Keratinocyte (primary cell): ENCODE measurements at places on chromosomes 12 and 14. TPM values are rescaled to one million over a fixed set of nuclear protein-coding genes. Genes with fewer than 3 reads are reported as not detected.
A peak's percentile ranks its signal among the peaks of the same experiment; 100 is the strongest.

GRCh38 chr12:107568718-107569117, 116.9 kb upstream of the PWP1 start:
- DNase-seq: no peak

DNA sequence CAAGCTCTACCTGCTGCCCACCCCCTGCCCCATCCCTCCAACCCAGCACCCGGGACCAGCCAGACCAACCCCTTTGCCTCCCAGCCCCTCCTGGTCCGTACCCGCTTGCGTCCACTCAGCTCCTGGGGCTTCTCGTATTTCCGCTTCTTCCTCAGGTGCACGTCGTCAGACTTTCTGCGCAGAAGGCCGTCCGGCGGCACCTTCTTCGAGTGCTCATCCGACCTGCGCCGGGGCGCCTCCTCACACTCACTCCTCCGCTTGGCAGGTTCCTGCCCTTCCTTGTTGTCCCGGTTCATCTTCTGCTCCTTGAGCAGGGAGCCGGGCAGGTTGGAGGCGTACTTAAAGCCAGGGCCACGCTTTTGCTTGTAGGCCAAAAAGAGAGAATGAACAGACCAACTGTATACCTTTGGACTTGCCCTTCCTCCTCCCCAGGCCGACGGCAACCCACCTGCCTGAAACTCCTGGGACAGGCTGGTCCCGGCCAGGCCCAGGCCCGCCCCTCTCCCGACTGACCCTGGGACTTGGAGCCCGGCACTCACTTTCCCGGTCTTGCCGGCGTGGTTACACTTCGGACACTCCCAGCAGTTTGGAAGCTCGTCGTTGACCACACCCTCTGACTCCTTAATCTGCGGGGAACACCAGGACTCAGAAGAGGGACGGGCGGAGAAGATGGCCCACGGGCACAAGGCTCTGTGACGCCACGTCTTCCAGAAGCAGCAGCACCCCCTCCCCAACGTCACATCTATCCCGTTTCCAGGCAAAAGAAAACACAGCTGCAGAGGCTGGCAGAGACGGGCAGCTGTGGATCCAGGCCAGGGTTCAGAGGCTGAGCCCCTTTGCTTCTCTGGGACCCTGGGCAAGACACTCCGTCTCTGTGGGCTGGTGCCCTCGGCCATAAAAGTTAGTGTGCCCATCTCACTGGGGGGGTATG, 44.3 kb downstream of the RNF34 start:
- DNase-seq: no peak

DNA sequence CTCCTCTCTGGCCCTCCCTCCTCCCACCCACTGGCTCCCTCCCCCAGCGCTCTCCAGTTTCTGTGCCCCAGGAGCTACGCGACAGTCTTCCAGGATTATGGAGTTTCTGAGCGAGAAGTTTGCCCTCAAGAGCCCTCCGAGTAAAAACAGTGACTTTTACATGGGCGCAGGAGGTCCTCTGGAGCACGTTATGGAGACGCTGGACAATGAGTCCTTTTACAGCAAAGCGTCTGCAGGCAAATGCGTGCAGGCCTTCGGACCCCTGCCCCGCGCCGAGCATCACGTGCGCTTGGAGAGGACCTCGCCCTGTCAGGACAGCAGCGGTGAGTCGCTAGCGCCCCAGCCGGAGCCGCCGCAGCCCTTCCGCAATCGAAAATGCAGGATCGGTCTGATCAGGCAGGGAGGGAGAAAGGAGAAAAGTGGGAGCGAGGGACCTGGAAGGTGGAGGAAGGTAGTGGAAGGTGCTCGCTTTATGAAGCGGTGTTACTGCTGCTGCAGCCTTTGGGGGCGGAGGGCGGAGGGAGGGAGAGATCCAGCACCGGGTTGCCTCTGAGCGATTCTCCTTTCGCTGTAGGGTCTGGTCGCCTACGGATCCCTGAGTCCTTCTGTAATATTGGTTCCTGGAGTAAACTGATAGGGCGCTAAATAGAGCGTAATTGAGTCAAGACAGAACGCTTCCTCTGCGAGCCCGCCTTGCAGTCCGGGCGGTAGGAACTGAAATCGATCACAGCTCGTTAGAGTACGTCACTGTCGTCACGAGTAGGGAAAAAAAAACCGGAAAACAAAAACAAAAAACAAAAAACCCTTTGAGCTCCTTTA, at the start of gene ALX1:
Gene ALX1, plus strand, starts transcription at position 56 of the 819 bp plus-strand sequence. Its CDS starts 42 bp downstream, at position 98.
- DNase-seq: no peak

- no peak for DNase-seq
These were observed 257.9 kb downstream of the ADAMTS20 start for GRCh38 chr12:43294147-43294546.

DNA sequence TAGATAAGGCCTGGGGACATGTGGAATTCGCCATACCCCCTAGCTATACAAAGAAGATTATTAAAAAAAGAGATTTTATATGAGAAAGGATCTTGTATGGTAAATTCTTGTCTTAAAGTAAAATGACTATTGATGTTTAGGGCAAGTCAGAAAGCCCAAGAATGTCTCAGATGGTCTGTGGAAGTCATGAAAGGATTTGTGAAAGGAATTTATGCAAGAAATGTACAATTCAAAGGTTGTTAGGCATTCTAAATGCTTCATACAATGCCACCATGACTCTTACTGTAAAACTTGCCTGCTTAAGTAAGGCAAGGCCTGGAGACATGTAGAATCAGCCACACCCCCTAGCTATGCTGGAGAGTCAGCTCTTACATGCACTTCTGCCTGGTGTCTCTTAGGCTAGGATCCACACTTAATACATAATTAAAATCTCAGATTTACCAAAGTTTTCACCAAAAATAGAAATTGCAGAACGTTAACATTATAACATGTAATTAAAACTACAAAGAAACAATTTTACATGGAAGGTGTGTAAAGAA, 8.9 kb upstream of the ETNK1 start:
- no peak for DNase-seq

GRCh38 chr12:11916771-11917170, 154.0 kb upstream of the BCL2L14 start:
- no peak for DNase-seq

The NOVA1 gene
- not detected in 3 replicates for polyA plus RNA-seq

The RAD9B gene
- polyA plus RNA-seq: 0.15 to 0.41 TPM (median 0.31 TPM) in 3 replicates

The IL26 gene
- polyA plus RNA-seq: not detected in 3 replicates

The SYT10 gene
- 0.03 TPM in 1 of 3 replicates, not detected in the others for polyA plus RNA-seq

GRCh38 chr14:73567951-73568885, 795 bp upstream of the ACOT2 start:
- no peak for DNase-seq

- no peak for DNase-seq
These were observed at the start of gene IL26 for GRCh38 chr12:68225576-68226476. Gene IL26, minus strand, starts transcription at chr12:68225810. Its CDS starts 54 bp downstream, at chr12:68225756.

DNA sequence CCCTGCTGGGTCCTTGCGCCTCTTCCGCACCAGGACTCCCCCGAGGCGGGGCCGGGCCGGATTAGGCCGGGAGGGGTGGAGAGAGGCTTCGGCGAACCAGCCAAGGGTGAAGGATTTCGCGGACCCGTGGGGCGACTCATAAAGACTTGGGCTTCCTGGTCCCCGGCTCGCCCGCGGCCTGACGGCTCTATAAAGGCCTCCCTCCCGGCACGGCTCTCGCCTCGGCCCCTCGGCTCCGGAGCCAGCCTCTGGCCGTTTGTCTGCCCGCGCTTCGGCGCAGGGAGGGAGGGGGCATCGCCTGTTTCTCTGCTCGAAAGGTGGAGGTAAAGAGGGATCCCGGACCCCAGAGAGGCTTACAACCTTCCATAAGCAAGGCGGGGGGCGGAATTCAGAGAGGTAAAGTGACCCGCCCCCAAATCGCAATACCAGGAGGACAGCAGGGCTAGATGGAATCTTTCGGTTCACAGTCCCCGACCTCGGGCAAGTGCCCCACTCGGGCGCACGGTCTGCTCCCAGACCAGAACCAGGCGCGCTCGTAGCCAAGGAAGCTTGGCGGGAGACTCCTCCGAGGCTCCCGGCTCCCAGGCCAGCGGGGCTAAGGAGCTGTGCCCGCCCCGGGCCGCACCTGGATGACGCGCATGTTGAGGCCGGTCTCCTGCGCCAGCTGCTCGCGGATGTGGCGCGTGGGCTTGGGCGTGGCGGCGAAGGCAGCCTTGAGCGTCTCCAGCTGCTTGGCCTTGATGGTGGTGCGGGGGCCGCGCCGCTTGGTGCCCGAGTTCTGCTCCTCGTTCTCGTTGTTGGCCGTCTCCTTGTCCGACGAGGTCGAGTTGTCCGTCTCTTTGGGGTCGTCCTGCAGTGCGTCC, 3.9 kb downstream of the LHX5 start:
- no peak for DNase-seq

DNA sequence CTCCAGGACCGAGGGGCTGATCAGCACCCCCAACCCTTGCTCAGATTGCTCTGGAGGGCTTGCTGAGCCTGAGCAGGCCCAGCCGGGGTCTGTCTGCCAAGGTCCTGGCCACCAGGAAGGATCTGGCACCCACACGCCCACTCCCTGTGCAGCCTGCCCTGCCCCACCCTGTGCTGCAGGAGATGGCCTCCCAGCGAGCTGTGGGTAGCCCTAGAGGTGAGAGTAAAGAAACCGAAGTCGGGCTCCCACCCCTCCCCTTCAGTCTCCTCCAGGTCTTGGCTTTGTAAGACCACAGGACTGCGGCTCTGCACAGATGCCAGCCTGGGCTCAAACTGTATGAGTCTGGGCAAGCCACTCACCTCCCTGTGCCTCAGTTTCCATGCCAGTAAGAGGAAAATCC, 307.8 kb downstream of the BCL11B start:
- DNase-seq: no peak

The SPATA7 gene
- 4.7 to 7.1 TPM (median 6.5 TPM) in 3 replicates for polyA plus RNA-seq

DNA sequence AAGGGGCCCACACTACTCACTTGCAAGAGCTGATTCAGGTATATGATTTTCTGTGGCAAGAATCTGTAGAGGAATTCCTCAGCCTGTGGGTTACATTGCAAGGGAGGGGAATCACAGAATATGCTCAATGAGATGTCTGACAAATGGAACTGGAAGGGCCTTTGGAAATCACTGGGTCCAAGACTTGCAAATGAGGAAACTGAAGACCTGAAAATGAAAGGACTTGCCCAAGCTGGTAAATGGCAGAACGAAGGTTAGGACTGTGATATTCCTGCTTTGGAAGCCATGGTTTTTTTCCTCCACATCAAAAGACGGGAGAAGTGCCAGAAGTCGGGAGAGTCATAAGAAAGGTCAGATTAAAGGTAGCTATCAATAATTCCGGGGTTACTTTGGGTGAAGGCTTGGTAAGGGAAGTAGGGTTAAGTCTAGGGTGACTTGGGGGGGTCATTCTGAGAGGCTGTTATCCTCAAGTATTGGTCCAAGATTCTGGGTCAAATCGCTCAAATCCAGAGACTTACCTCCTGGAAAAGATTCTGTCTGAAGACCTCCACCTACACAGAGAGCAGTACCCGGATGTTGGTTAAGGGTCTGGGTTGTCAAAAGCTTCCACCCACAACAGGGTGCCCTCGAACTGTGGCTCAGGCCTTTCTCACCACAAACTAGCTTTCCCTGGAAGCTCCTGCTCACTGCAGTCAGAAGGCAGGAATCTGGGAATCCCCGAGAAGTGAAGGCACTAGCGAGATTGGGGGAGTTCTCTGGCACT, 539 bp downstream of the PSME2 start:
- no peak for DNase-seq

DNA sequence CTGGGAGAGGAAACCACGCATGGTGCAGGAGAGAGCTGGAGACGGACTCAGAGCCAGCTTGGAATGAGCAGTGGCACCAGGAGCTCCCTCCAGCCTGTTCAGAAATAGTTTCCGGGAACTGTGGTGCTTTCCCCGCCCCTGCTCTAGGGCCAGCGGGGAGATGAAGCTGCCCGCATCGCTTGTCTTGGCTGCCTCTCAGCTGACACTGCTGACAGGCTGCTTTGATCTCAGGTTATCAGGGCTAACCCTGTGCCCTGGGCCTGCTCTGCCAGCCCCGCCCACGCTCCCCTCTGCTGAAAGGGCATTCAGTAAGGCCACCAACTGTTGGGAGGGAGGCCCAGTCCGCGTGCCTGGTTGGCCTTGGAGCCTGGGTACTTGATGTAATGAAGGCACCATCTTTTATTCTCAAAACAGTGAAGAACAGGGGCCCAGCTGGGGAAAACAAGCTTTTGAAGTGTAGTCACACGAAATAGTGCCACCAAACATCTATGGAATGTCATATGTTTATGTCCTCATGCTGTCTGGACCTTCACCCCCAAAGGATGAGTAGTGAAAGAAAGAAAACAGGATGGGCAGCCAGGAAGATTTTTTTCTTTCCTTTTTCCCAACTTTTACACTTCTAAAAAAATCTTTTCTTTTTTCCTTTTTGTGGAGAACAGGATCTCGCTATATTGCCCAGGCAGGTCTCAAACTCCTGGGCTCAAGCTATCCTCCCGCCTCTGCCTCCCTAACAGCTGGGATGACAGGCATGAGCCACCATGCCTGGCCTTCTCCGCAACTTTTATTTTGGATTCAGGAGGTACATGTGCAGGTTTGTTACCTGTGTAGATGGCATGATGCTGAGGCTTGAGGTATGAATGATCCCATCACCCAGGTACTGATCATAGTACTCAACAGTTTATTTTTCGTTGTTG, 115.9 kb upstream of the TBX3 start:
- no peak for DNase-seq

GRCh38 chr12:94305130-94305957, 154.3 kb downstream of the CEP83 start:
- DNase-seq: no peak

DNA sequence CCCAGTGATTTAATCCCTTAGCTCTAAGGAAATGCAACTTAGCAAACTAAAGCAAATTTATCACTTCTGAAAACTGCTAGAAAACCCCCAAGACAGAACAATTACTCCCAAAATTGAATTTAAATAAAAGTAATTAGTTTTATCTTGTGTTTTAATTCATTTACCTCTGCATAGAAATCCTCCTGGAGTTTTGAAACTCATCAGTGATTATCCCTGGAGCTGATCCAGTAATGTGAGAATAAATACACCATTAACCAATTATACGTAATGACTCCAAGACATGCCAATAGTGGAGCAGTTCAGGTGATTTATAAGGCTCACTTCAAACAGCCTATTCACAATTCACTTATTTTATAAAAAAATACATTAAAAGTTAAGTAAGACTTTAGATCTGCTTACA, 855.3 kb upstream of the FLRT2 start:
- DNase-seq: no peak

- no peak for DNase-seq
These were observed 97.8 kb downstream of the PCNX1 start for GRCh38 chr14:71005076-71005475.

DNA sequence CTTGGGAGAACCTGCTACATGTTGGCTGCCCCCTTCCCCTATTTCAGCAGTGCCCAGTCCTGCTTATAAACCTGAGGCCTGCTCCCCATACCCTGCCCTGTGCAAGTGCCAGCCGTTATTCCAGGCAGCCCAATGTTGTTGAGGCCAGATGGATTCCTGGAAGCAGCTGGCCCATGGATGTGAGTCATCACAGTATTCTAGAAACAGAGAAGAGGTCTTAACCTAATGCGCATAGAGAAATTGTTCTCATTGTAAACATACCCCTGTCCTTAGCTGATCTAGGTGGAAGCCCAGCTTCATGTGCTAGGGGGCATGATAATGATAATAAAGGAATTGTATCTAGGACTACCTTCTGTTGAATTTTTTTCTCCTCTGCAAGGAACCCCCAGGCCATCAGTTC, 69.7 kb downstream of the TSPAN11 start:
- no peak for DNase-seq

The PITPNM2 gene
- polyA plus RNA-seq: 0.97 to 2.1 TPM (median 1.4 TPM) in 3 replicates

- DNase-seq: peak; percentile 88
These were observed 3.9 kb downstream of the CEBPE start for GRCh38 chr14:23115039-23115731.

The KRT83 gene
- polyA plus RNA-seq: not detected in 3 replicates

GRCh38 chr14:69475194-69475818, 9.2 kb upstream of the PLEKHD1 start:
- no peak for DNase-seq

GRCh38 chr12:97560350-97560749, 97.7 kb downstream of the RMST start:
- DNase-seq: no peak

GRCh38 chr12:5567016-5567725, 135.3 kb downstream of the NTF3 start:
- DNase-seq: no peak

The EPS8 gene
- 2.0 to 4.0 TPM (median 2.7 TPM) in 3 replicates for polyA plus RNA-seq
